ENCODE measurements at places on chromosomes 12 and 14.
A peak's percentile ranks its signal among the peaks of the same experiment; 100 is the strongest.

- no peak for DNase-seq
These were observed 729.7 kb upstream of the TBX3 start for GRCh38 chr12:115413626-115414025.

DNA sequence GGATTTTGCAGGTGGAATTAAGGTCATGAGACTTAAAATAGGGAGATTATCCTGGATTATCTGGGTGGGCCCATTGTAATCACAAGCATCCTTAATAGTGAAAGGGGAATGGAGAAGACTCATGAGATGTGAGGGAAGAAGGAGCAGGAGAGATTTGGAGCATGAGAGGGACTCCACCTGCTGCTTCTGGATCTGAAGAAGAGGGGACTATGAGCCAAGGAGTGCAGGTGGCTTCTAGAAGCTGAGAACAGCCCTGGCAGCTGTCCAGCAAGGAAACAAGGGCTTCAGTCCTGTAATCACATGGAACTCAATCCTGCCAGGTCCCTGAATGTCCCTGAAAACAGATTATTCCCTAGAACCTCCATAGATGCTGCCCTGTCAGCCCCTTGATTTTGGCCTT, 67.8 kb downstream of the PELI2 start:
- no peak for DNase-seq

DNA sequence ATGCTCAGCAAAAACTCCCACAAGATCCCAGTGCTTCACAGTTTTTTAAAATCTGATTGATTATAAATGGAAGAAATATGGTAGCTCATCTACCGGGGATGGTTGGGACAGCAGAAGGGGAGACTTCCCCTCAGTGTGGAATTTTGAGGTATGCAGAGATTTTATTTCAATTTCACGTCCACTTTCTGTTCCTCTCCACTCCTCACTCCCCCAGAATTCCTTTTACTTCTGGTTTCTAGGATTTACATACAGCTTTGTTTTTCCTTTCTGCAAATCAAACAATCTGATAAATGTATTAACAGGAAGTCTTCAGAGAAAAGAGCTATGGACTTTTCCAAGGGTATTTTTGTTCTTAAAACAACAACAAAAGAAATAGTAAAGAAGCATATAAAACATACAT, 181.5 kb upstream of the ARHGAP5 start:
- DNase-seq, result no peak

DNA sequence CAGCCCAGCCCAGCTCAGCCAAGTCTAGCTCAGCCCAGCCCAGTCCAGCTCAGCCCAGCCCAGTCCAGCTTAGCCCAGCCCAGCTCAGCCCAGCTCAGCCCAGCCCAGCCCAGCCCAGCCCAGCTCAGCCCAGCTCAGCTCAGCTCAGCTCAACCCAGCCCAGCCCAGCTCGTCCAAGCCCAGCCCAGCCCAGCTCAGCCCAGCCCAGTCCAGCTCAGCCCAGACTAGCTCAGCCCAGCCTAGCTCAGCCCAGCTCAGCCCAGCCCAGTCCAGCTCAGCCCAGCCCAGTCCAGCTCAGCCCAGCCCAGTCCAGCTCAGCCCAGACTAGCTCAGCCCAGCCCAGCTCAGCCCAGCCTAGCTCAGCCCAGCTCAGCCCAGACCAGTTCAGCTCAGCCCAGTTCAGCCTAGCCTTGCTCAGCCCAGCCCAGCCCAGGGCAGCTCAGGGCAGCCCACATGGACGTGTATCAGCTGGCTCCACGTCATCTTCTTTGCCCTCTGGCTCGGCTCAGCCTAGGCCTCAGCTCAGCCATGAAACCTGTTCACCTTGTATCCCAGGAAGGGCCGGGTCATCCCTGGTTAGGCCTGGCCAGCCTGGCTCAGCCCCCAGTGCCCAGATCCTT, 185.6 kb downstream of the TMEM121 start:
- no peak for DNase-seq

DNA sequence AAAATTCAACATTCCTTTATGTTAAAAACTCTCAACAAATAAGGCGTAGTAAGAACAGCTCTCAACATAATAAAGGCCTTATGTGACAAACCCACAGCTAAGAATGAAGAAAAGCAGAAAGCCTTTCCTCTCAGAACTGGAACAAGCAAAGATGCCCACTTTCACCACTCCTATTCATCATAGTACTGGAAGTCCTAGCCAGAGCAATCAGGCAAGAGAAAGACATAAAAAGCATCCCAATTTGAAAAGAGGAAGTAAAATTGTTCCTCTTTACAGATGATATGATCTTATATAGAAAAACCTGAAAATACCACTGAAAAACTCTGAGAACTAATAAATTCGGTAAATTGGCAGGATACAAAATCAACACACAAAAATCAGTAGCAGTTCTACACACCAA, 52.1 kb downstream of the STON2 start:
- no peak for DNase-seq

GRCh38 chr14:55976655-55977054, 141.6 kb upstream of the PELI2 start:
- DNase-seq, result no peak

- no peak for DNase-seq
These were observed 51.0 kb downstream of the IFT81 start for GRCh38 chr12:110175201-110175600.

- DNase-seq, result no peak
These were observed 89.0 kb downstream of the AKAP6 start for GRCh38 chr14:32417956-32418552.

- no peak for DNase-seq
These were observed 125.3 kb downstream of the WIF1 start for GRCh38 chr12:64995816-64996215.

DNA sequence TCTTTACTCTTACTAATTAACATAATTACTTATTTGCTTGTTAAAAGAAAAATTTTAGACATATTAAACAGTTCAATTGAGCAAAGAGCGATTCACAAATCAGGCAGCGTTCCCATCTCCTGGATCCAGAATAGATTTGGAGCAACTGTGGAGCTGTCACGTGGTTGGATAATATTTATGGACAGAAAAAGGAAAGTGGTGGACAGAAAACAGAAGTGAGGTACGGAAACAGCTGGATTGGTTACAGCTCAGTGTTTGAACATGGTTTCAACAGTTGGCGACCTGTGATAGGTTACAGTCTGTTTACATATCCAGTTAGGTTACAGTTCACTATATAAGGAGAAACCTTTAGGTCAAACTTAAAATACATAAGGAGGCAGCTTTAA, 19.7 kb upstream of the FAM234B start:
- no peak for DNase-seq

GRCh38 chr12:56154246-56154771, 1.9 kb downstream of the MYL6B start:
- no peak for DNase-seq

DNA sequence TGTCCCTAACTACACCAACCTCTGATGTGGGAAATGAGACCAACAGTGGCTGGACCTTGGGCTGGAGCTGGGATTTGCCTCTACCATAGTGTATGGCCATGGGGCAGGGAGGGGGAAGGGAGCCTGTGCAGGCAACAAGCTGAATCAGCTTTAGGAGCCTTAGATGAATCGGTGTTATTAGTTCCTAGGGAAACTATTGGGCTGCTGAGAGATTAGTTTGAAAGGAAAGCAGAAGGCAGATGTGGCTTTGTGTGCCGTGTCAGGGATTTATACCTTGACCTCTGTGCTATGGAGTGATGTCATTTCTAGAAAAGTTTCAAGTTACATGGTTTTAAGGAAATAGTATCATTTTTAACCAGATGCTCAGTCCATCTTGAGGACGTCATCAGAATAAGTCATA, 19.5 kb upstream of the GAS2L3 start:
- DNase-seq, result no peak

- DNase-seq, result peak; percentile 67
These were observed 87.8 kb downstream of the NEDD1 start for GRCh38 chr12:96994900-96995299.

DNA sequence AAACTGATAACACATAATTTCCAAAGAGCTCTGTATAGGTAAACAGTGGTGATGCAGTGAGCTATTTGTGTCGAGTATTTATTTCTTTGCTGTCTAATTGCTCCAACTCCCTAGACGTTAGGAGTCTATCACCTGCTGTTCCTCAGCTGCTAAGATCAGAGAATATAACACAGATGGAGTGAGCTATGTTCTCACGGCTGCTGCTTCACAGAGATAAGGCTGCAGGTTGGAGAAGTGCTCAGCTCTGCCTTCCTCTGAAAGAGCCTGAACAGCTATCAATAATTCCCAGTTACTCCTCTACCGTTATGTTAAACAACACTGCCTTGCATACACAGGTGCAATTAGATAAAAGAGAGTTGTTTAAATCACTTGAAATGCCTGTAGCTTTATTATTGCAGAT, 103.2 kb upstream of the MDGA2 start:
- no peak for DNase-seq

GRCh38 chr12:123242116-123242904, 9.1 kb downstream of the MTRFR start:
- no peak for DNase-seq

- DNase-seq, result no peak
These were observed 749 bp downstream of the GALNT6 start for GRCh38 chr12:51390457-51390856.

- no peak for DNase-seq
These were observed 22.8 kb downstream of the COX8C start for GRCh38 chr14:93369713-93370266.

GRCh38 chr14:78424311-78424710, 254.1 kb downstream of the NRXN3 start:
- no peak for DNase-seq

DNA sequence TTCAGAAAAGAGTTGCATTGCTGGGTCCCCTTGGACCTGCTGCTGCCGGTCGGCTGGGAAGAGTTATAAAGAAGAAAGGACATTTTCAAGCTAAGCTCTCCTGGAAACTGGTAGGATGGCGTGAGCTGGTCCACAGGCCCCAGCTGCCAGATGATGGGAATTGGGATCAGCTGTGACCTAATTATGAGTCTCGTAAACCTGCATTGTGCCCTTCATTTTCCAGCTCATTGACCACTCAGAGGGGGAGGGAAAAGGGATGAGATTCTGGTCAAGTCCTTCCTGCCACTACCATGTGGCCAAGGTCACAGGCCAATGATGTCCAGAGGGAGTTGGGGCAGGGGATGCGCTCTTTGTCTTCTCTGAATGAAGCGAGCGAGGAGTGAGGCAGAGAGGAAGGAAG, 320.9 kb downstream of the NRXN3 start:
- no peak for DNase-seq

DNA sequence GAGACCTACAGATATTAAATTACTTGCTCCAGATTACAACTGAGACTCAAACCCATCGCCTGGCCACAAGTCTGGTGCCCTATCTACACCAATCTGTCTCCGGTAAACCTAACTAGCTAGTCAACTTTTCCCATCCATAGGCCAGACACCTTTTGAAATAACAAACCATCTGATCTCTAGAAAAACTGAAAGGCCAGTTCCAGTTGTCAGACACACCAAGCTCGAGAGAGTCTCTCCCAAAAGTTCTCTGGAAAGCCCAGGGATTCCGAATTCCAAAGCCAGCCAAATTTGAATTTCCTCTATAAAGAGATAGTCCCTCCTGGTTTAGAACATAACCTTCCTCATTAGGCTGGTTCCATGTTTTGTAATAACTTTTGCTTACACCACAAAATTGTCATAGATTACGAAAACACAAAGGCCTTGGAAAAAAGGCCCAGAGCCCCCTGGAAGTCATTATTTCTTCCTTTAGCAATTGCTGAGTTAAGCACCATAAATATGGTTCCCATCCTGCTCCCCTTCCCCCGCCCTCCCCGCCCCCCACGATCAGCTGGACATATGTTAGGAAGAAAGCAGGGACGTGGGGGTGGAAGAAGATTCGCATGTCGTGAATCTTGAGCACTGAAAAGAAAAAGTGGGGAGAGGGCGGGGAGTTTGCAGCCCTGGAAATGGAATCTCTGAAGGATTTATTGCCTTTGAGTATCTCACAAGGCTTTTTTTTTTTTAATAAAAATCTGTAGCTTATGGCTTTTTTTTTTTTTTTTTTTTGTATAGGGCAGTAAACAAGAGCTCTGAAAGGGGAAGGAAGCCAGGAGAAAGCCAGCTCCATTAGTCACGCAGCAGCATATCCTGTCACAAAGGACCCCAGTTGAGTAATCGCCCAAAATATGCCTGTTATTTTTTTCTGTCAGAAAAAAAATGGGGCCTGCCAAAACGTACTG, 110.4 kb downstream of the ZFP36L1 start:
- no peak for DNase-seq

- DNase-seq, result no peak
These were observed 8.6 kb downstream of the PRKAB1 start for GRCh38 chr12:119676573-119676972.

DNA sequence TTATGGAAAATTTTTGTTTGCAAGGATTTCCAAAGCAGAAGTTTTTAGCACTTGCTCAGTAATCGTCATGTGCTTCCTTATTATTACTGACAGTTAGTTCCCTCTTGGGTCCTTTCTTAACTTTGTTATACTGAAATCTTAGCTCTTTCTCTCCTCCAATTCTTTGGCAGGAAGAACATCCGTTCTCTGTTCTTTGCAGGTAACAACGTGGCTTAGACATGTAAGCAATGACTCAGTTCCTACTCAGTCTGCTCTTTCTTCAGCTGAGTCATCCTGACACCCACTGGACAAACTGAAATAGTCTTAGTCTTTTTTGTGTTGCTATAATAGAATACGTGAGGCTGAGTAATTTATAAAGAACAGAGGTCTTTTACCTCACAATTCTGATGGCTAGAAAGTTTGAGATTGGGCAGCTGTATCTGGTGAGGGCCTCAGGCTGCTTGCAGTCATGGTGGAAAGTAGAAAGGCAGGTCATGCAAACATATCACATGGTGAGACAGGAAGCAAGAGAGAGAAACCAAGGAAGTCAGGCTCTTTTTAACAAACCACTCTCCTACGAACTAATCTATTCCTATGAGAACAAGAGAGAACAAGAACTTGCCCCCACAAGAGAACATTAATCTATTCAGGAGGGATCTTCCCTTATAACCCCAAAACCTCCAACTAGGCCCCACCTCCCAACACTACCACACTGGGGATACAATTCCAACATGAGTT, 49.2 kb downstream of the TESPA1 start:
- DNase-seq, result no peak

GRCh38 chr14:63770187-63770807, 42.4 kb upstream of the SGPP1 start:
- DNase-seq, result peak; percentile 58
